ENCODE measurements at places on chromosomes 2 and 18. TPM values are rescaled to one million over a fixed set of nuclear protein-coding genes. Genes with fewer than 3 reads are reported as not detected.
A peak's percentile ranks its signal among the peaks of the same experiment; 100 is the strongest.

Gene LYG2
- not detected for total RNA-seq

DNA sequence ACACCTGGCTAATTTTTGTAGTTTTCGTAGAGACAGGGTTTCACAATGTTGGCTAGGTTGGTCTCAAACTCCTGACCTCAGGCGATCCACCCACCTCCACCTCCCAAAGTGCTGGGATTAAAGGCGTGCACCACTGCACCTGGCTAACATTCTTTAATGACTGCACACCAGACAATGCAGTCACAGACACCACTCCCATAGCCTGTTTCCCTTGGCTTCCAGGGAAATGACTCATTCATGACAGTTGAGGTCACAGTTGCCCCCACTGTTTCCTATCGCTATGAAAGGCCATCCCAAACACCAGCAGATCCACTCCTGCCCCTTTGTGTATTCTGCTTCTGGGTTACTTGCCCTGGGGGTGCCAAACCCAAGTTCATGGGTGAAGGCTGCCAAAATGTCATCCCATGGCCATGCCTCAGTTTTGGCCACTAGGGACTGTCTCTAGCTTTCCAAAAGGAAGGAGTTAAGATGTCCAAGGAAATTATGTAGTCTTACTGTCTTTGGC is 8.7 kb downstream of the CHMP1B start:
- peaks cover 10% of the 10 kb centered on the region for H3K4me1 ChIP-seq
- H3K4me3 ChIP-seq, result no peak overlapping the region
- no peak overlapping the region for H3K27ac ChIP-seq
- H3K27me3 ChIP-seq, result peaks cover 2% of the 10 kb centered on the region

- DNase-seq, result no peak
- peaks cover 3% of the 10 kb centered on the region for H3K4me1 ChIP-seq
- H3K27me3 ChIP-seq, result peaks cover 8% of the 10 kb centered on the region
- no peaks in the 10 kb centered on the region for H3K36me3 ChIP-seq
These were observed 315.0 kb downstream of the ALK start for GRCh38 chr2:29606104-29607037.

GRCh38 chr2:2743164-2743571 is 412.1 kb upstream of the MYT1L start:
- H3K36me3 ChIP-seq, result no peaks in the 10 kb centered on the region
- H3K27me3 ChIP-seq, result no peaks in the 10 kb centered on the region
- no peak for DNase-seq
- no peaks in the 10 kb centered on the region for H3K4me1 ChIP-seq

DNA sequence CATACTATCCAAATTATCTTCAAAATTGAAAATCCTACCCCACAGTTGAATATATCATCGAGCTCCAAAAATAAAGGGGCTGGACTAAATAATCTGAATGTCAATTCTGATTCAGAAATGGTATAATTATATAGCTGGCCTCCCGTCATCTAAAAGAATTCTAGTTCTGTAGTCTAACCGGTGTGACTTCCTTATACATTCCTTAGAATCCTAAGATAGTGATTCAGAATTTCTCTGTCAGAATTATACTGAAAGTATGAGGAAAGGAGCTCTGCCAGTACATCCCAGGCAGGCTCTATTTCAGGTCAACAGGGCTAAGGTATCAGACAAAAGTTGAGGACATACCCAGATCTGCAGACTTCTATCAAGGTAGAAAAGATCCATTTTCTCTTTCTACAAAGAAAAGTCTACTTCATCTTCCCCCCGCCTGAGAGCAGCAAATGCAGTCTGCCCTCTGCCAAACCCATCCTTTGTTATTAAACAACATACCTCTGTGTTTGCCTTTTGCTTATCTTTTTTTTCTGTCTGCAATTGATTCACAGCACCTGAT is 128.5 kb downstream of the METTL4 start:
- DNase-seq, result no peak
- no peaks in the 10 kb centered on the region for H3K36me3 ChIP-seq
- H3K27ac ChIP-seq, result no peak overlapping the region
- H3K4me3 ChIP-seq, result no peak overlapping the region
- H3K27me3 ChIP-seq, result peaks cover 4% of the 10 kb centered on the region
- H3K4me1 ChIP-seq, result no peaks in the 10 kb centered on the region

Gene MYL1
- total RNA-seq, result not detected

Gene VSNL1
- not detected for total RNA-seq

Gene TUBA3D
- total RNA-seq, result not detected

Gene TEX44
- not detected for total RNA-seq

DNA sequence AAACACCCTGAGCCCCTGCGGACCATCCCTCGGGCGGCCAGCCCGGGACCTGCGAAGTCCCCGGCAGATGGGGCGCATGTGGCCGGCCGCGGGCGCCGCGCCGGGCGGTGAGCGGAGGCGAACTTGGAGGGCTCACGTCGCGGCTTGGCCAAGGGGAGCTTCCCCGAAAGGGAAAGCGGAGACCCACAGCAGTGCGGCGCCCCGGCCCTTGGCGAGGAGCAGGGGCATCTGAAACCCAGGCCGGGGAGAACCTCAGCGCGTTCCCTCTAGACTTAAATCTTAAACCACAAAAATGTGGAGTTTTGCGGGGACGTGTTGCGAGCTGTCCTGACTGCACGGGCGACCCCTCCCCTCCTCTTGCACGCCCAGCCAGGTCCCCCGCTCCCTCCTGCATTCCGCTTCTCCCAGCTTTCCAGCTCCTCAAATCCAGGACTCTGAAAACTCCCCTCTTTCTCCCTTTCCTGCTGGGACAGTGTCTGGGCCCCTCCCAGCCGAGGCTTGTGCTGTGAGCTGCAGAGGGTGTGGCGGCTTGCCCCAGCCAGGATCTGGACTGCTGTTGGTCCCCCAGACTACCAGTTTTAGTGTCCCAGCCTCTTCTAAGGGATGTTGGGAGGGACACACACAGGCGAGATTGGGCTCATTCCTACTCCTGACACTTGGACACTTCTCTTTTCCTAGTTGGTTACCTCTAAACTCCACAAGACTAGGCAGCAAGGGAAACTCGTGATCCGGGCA is 1.3 kb downstream of the FMNL2 start:
- H3K36me3 ChIP-seq, result no peaks in the 10 kb centered on the region
- H3K27me3 ChIP-seq, result peaks cover 44% of the 10 kb centered on the region
- H3K4me3 ChIP-seq, result peak overlapping the region; percentile 73
- peak; percentile 13 for DNase-seq

Gene CD302
- 0.57 TPM for total RNA-seq

Gene ASB18
- not detected for total RNA-seq

DNA sequence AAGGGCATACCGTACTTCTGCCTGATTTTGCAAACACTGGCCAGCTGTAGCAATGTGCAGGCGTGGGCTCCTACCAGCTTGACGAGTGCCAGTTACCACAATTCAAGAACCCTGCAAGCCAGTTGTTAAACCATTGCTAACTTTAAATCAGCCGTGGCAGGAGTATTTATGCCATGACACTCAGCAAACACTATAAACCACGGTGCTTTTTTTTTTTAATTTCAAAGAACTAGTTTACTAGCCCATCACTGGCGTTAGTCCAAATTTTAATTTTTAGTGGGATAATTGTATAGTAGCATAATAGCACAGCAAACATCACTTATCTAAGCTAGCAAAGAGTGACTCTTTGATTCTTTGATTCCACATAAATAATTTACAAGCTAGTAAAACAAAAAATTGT is 111.1 kb downstream of the COL4A4 start:
- no peak for DNase-seq
- no peak overlapping the region for H3K4me3 ChIP-seq
- H3K27ac ChIP-seq, result no peak overlapping the region
- no peaks in the 10 kb centered on the region for H3K4me1 ChIP-seq
- H3K27me3 ChIP-seq, result peaks cover 3% of the 10 kb centered on the region

GRCh38 chr2:173238385-173238784 is 116.3 kb upstream of the CDCA7 start:
- H3K27me3 ChIP-seq, result no peaks in the 10 kb centered on the region
- DNase-seq, result no peak
- peaks cover 4% of the 10 kb centered on the region for H3K4me1 ChIP-seq
- no peak overlapping the region for H3K27ac ChIP-seq

Gene RAPGEF4
- total RNA-seq, result 0.50 TPM

DNA sequence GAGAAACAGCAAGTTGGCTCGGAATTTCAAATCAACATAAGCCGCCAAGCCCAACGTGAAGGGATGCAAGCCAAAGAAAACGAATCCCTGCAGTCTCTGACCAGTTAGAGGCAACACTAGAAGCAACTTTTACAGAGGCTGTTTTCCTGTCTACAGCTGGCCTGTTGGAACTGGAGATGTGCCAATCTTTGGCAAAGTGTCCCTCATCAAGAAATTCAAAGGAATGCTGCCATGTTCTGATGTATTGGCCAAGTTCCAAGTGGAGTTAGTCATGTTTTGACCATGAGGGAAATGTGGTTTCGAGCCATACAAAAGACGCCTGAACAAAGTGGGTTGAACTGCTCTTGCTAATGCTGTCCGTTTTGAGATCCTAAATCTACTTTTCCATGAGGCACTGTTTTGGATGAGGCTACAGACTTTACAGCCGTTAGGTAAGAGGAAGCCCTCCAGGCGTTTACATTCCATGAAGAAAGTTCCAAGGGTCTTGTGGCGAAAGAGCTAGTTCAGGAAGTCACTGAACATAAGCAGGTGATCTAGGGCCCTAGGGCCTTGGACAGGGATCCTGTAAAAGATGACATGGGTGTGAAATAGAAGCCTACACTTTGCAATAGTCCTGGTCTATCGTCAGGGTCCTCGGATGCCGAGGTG is 140.7 kb upstream of the PXDN start:
- DNase-seq, result no peak
- H3K36me3 ChIP-seq, result no peaks in the 10 kb centered on the region
- H3K27me3 ChIP-seq, result peaks cover 6% of the 10 kb centered on the region
- no peak overlapping the region for H3K4me3 ChIP-seq

DNA sequence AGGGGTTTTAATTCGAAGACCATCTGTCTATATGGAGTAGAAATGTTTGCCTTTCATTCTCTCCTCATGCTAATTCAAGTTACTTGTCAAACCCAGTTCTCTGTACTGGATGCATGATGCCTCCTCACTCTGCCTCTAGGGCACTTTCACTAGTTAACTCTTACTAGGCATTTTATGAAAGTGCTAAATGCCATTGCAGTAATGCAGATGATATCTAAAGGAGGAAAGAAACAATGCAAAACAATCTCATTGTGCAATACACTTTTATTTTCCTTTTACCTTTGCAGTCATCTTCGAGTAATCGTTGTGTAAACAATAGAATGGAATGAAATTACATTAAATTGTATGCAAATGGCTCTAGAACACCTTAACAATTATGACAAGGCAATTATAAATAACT is 293.6 kb downstream of the STK39 start:
- no peak for DNase-seq
- no peaks in the 10 kb centered on the region for H3K27me3 ChIP-seq
- H3K27ac ChIP-seq, result no peak overlapping the region
- no peaks in the 10 kb centered on the region for H3K4me1 ChIP-seq

DNA sequence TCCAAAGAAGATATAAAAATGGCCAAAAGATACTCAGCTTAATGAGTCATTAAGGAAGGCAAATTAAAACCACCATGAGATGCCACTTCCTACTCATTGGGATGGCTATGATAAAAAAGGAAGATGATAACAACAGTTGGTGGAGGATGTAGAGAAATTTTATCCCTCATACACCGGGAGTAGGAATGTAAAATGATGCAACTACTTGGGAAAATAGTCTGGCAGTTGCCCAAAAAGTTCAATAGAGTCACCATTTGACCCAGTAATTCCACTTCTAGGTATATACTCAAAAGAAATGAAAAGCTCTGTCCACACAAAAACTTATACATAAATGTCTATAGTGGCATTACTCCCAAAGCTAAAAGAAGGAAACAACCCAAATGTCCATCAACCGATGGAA is 10.1 kb upstream of the SULT1C2 start:
- no peaks in the 10 kb centered on the region for H3K4me1 ChIP-seq
- no peak overlapping the region for H3K4me3 ChIP-seq
- DNase-seq, result no peak

- no peak for DNase-seq
- no peaks in the 10 kb centered on the region for H3K27me3 ChIP-seq
- no peak overlapping the region for H3K4me3 ChIP-seq
- H3K4me1 ChIP-seq, result no peaks in the 10 kb centered on the region
These were observed 219.8 kb downstream of the ADCYAP1 start for GRCh38 chr18:1124495-1124894.

Gene CKAP2L
- 38.4 TPM for total RNA-seq

DNA sequence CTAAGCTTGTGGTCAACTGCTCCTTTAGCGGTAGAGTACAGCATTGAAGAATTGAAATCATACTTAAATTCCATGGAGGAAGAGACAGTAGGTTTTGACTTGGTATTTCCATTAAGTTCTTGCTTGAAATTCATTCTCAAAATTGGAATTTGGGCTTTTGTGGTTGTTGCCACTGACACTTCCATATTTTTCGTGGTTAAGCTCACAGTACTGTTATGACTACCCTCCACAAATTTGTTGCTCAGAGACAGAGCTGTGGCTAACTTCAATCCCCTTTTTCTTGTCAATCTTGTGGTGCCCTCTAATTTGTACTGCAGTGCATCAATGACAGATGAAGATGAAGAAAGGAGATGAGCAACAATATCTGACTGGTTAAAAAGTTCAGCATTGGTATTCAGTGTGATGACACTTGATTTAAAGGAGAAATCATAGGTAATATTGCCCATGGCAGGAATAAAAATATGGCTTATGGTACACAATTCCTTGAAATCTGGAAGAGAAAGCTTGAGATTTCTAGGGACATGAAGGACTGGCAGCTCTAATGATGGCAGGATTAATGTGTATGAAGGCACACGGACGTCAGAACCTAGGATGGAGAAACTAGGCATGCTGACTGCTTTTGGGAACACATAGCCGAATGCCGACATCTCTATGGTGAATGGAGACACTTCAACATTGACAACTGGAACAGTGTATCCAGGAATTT is 37.3 kb downstream of the APOB start:
- no peak overlapping the region for H3K4me3 ChIP-seq
- no peaks in the 10 kb centered on the region for H3K36me3 ChIP-seq
- H3K27ac ChIP-seq, result no peak overlapping the region
- H3K27me3 ChIP-seq, result no peaks in the 10 kb centered on the region

DNA sequence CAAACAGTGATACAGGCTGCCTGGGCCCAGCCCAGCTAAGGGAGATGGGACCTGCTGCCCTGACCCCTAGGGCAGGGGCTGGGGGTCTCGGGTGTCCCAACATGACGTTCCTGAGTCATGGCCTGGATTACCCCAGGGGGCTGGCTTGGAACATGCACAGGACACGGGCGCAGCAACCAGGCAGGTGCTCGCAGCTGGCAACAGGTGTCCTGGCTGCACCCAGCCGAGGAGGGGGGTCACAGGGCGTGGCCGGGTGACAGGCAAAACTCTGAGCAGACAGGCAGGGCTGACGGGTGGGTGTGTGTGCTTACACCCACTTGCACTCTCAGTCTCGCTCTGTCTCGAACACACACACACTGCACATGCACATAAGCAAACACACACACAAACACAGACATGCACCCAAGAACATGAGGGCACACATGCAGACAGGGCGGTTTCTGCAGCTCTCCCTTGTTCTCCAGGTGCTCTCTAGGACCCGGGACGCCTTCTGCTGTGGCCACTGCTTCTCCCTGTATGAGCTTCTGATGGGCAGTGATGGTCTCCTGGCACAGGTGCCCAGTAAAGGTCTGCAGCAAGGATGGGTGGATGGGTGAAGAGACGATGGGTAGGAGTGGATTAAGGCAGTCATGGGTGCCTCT is 33.7 kb upstream of the TAF1B start:
- H3K4me1 ChIP-seq, result no peaks in the 10 kb centered on the region
- DNase-seq, result no peak
- no peak overlapping the region for H3K4me3 ChIP-seq
- H3K36me3 ChIP-seq, result no peaks in the 10 kb centered on the region

Gene OLA1
- 157 TPM for total RNA-seq

GRCh38 chr2:32715391-32715841 is 87.6 kb downstream of the TTC27 start:
- no peaks in the 10 kb centered on the region for H3K27me3 ChIP-seq
- DNase-seq, result no peak
- H3K36me3 ChIP-seq, result peaks cover 42% of the 10 kb centered on the region
- H3K27ac ChIP-seq, result peak overlapping the region; percentile 61
- H3K4me1 ChIP-seq, result peaks cover 14% of the 10 kb centered on the region
